ENCODE measurements at places on chromosomes 16 and 17.

- peak; percentile 82 for DNase-seq
Measured at GRCh38 chr17:10114931-10115535, 83.4 kb downstream of the GAS7 start.

- no peak for DNase-seq
Measured at GRCh38 chr17:80107231-80108021, 6.0 kb downstream of the GAA start.

- DNase-seq = peak; percentile 39
Measured at GRCh38 chr17:14308965-14309879, 8.3 kb downstream of the HS3ST3B1 start.

GRCh38 chr16:102060-102855 is 24.2 kb downstream of the MPG start:
- no peak for DNase-seq
